ENCODE measurements at places on chromosomes 1 and 21.

DNA sequence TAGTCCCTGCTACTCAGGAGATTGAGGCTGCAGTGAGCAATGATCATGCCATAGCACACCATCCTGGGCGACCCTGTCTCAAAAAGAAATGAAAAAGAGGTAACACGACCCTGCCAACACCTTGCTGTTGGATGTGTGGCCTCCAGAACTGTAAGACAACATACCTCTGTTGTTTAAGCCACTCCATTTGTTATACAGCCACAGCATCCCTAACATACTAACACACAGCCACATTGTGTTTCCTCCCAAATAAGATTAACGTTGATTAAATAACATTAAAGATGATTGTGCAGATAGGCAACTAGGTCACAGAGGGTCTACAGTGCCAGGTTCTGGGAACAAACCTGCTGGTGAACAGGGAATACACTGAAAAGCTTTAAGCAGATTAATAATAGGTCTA is 170.4 kb downstream of the RERE start:
- no peak for DNase-seq

DNA sequence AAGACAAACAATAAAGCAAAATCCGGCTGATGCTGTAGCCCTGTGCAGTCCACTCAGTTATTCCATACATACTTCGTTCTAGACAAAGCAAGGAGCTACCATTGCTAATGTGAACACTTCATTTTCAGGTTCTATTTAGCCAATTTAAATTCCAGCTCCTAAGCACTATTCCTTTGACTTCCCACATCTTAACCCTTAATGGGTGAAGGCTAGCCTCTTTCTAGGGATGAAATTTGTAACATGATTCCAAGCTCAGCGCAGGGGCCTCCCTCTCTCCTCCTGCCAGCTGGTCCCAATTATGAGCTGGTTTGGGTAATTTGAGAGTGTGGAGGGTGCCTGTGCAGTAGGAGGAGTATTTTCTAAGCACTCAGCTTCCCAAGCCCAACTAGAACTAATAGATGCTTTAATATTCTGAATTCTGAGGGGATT is 53.9 kb upstream of the PTGFRN start:
- DNase-seq, result no peak

GRCh38 chr1:39751595-39751994 is 12.9 kb downstream of the PPIE start:
- DNase-seq, result no peak

GRCh38 chr21:44519346-44520325 is 20.4 kb downstream of the KRTAP10-1 start:
- DNase-seq, result no peak

GRCh38 chr1:109732390-109732881 is 8.4 kb downstream of the GSTM3 start:
- DNase-seq, result no peak

DNA sequence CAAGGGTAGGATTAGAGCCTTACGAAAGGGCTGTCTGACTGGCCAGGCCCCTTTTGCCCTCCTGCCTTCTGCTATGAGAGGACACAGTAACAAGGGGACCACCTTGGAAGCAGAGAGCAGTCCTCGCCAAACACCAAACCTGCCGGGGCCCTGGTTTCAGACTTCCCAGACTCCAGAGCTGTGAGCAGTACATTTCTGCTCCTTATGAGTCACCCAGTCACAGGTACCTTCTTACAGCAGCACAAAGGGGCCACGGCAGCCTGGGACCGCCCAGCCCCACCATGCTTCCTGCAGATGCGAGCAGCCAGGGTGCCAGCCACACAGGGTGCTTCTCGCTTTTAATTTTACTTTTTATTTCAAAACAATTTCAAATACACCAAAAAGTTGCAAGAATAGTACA is 17.2 kb upstream of the POFUT2 start:
- no peak for DNase-seq

DNA sequence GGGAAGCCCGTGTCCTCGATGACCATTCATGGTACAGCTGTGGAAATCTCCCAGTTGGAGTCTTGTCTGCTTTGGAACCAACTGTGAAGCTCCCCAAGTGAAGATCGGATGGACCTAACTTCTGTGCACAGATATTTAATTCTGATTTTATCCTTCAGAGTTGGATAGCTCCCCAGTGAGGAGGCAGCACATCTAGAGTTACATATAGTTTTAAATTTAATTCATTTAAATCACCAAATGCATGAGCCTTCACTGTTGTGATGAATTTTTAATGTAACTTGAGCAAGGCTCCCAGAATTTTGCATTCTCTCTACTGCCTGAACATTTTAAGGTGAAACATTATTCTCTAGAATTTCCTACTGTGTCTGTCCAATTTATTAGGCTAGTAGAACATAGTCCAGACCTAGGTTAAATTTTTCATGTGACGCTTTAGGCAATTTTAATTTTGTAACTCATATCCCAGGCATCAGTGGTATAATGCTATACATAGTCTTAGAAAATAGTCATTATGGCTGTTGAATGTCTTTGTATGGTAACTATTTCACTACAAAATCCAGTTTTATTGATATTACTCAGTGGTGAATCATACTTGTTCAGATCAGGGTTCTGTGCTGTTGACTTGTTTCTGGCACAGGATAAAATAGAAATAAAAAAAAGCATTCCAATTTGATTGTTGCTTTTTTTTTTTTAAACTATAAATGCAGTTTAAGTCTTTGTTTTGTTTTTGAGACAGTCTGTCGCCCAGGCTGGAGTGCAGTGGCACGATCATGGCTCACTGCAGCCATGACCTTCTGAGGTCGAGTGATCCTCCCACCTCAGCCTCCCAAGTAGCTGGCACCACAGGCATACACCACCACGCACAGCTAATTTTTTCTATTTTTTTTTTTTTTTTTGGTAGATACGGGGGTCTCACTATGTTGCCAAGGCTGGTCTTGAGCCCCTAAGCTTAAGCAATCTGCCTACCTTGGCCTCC is 66.9 kb downstream of the PRDM2 start:
- no peak for DNase-seq

GRCh38 chr1:234533975-234534876 is 55.2 kb upstream of the TARBP1 start:
- no peak for DNase-seq

DNA sequence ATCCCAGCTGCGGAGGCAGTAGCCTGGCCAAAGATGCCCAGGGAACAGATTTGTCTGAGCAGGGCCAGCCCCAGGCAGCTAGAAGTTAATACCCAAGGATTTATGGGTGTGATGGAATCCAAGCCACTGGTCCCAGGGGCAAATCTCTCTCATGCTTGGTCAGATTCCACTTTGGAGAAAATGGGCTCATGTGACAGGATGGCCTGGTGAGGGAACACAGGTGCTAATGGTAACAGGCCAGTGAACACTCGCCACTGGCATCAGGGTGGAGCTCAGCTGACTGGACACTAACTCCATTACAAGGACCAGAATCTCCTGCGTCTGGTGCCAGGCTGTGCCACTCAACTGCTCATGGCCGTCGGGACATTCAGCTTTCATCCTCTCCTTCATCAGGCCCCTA is 12.0 kb downstream of the MDM4 start:
- no peak for DNase-seq

GRCh38 chr1:115076384-115076915 is 12.9 kb downstream of the TSPAN2 start:
- no peak for DNase-seq
